Stimulated activated CD4-positive, alpha-beta T cell treated with anti-CD3 and anti-CD28 coated beads, Interleukin-4, amount 100 ng/mL, for 24 hours (primary cell): ENCODE measurements at places on chromosomes 6 and 20.

- no peak for DNase-seq
Measured at GRCh38 chr20:50041246-50041873, 58.6 kb downstream of the SNAI1 start.

GRCh38 chr6:134026597-134026996, 25.8 kb downstream of the SLC2A12 start:
- no peak for DNase-seq

DNA sequence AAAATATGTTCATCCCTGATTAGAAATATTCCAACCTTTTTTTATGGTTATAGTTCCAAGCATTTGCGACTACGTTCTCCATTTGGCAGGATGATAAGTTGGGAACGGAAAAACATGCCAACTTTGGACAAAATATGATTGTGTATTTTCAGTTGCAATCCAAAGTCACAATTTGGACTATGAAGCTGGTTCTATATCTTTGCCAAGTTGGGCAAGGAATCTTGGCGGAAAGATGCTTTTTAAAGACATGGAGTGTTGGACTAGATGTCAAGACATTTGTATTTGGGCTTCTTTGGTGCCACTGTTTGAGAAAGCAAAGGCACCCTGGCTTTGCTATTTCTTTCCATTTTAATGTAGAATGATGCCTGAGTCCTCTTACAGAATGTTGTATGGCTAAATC, 33.3 kb upstream of the JAG1 start:
- no peak for DNase-seq

DNA sequence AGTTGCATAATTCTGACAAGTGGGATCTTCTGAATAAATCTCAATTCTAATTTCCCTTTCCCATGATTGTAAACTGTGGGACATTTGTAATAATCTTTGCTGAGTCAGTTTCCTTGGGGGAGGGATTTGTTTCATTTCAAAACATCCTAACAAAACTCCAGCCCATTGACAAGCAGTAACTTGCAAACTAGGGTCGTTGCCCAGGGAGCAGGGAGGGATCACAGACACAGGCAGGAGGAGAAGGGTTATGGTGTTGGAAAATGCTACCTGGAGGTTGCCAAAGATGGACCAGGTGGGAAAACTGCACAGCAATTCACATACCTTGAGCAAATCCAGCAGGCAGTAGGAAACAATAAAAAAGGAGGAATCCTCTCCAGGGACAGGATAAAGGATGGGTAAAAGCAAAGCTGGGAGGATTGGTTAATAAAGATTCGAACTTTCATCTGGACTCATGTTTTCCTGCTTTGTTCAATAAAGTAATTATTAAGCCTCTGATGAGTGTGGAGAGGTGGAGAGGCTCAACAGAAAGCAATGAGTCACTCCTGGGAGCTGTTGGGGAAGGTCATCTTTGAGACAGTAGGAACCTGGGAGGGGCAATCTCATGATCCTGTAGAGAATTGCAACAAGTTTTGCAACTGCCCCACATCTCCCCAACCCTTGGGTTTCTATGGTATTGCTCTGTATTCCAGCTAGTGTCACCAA, 87.3 kb upstream of the AKIRIN2 start:
- DNase-seq = no peak

DNA sequence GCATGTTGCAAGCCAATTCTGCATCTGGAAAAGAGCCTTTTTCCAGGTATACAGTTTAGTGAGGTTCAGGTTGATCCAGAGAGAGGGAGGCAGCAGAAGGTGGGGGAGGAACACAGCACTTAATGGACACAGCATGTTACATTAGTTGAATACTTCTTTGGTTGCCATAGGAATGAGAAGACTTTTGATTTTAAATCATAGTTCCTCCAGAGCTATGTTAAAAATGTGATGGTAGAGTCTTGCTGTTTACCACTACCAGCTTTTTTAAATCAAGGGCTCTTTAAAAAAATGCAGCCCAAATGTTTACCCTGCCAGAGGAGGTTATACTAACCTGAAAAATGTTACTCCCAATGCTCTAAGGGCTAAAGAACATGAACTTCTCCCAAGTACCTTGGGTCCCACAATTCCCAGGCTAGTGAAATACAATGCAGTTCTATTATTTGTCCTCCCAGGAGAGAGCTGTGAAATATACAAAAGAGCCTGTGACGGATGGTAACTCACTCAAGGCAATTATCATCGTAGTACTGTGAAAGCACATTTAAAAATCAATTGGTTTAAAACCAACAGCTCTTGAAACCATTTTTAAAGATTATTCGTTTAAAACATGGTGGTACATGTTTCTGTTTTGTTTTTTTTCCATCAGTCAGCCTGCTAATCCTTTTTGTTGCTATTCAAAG, 6.9 kb upstream of the PHACTR1 start:
- no peak for DNase-seq

GRCh38 chr6:143611580-143611979, 66.2 kb upstream of the PHACTR2 start:
- peak; percentile 6 for DNase-seq

DNA sequence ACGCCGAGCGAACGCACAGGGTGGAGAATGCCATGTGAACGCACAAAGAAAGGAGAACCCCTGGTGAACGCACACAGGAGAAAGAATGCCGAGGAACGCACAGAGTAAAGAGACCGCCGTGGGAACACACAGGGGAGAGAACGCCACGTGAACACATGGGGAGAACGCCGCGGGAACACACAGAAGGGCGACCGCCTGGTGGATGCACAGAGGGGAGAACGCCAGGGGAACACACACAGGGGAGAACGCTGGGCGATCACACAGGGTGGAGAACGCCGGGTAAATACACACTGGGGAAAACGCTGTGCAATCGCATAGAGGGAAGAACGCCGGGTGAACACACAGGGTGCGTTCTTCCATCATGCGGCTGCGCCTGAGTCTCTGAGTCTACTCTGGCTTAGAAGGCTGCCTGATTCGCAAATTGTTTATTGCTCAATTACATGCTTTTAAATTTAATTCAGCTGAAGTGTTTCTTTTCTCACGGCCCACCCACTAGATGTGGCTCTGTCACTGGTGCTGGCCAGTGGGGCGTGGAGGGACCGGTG, 54.1 kb downstream of the RNASET2 start:
- DNase-seq = no peak

GRCh38 chr6:8195714-8196102, 93.4 kb upstream of the EEF1E1 start:
- DNase-seq = no peak

DNA sequence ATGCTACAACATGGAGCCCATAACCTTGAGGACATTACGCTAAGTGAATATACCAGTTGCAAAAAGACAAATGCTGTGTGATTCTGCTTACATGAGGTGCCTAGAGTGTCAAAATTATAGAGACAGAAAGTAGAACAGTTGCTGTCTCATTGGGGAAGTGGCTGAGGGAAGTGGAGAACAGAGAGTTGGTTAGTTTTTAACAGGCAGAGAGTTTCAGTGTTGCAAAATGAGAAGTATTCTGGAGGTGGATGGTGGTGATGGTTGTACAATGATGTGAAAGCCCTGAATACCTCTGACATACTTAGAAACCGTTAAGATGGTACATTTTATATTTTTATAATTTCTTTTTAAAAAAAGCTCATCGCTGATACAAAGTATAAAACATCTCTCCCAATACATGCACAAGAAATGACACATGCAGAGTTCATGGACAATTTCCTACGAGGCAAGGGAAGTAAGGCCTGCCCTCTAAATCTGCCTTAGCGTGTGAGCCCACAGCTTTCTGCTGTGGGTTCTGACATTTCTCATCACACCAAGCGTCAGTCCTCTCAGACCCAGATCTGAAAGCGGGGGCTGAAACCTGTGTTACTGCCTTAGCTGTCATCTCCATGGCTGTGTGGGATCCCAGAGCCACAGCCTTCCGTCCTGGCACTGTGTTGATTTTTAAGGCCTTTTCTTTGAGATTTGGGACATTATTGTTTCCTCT, 126.0 kb downstream of the RNASET2 start:
- peak; percentile 42 for DNase-seq

DNA sequence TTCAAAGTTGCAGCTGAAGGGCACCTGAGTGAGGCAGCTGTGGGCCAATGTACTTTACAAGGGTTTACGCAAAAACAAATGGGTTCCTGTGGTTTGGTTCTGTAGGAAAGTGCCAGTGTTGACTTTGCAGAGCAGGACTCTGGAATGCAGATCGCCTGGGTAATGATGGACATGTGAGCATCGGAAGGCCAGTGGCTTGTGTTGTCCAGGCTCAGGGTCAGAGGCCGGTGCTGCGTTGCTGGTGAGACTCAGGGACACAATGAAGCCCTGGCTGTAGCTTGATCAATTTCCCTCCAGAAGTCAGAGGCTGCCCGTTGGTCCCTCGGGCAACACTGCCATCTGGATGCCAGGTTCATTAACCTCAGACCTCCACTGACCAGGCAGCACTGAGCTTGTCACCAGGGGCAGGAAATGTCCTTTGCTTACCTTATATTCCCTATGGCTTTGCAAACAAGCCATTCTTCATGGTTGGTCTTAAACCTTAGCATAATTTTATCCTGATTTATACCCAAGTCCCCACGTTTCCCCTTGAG, 753.4 kb downstream of the QKI start:
- no peak for DNase-seq

GRCh38 chr6:135566311-135567068, 69.0 kb upstream of the AHI1 start:
- DNase-seq = no peak

GRCh38 chr6:101443315-101443714, 49.8 kb downstream of the GRIK2 start:
- DNase-seq = no peak

GRCh38 chr6:139395891-139396301, 21.4 kb upstream of the CITED2 start:
- DNase-seq = no peak

GRCh38 chr6:4370066-4370465, 234.7 kb upstream of the ECI2 start:
- no peak for DNase-seq

DNA sequence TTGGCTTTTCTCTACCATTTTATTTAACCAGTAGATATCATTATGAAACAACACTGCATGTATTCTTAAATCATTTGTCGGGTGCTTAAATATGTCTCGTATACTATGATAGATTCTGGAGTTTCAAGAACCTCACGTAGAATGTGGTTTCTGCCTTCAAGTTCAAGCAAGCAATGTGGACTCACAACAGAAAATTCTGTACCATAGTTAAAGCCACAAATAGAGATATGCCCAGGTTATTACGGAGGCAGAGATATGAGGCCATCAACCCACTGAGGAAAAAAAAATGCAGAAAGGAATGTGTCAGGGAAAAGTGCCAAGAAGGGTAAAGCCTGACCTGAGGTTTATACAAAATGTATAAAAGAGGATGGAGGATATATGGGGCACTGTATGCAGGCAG, 109.9 kb downstream of the GFRAL start:
- no peak for DNase-seq

DNA sequence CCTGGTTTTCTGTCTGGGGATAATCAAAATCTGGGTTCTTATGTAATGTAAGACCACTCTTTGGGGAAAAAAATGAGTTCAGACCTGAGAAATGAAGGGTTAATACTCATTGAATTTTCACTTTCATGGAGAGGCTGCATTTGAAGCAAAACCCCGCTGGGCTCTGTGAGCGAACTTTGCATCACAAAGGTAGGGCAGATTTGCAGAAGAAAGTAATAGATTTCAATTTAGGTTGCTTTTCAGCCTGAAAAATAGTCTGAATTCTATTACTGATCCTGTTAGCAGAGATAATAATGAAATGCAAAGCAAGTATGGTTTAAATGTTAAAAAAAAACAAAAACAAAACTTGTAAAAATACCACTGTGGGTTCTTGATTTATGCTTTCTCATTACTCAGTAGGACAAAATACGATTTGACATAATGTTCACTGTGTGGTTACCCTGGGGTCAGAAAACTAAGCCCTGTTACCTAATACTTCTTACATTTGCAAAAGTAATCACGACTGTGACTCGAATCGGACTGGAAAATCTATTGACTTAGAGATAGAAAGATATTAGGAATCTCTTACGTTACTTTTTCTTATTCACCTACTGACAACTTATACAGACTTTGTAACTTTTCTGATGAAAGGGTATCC, 72.2 kb downstream of the UST start:
- DNase-seq = no peak

DNA sequence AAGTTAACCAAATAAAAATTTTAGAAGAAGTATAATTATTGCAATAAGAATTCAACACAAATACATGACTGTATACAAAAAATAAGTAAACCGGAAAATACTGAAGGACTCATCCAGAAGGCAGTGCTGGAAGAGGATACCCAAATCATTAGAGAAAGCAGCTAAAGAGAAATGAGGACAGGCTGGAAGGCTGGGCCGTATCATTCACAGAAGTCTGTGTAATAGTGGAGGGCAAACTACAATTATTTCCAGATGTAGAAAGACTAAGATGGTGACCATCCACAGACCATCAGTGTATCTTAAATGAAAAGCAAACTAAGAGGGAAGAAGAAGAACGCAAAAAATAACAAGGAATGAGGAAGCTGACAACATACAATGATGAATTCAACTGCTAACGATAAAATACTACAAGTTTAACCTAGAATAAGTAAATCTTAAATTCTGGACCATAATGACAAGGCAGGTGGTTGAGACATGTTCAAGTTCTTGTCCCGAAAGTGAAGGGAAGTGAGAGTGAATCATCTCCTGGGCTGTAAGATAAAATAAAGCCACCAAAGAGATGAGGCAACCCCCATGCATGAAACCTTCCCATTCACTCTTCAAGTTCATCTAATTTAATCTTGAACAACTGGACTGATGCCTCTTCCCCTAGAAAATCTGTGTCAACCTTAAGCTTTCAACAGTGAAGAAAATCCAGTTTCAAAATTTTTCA, 71.5 kb downstream of the SLC23A2 start:
- DNase-seq = no peak

DNA sequence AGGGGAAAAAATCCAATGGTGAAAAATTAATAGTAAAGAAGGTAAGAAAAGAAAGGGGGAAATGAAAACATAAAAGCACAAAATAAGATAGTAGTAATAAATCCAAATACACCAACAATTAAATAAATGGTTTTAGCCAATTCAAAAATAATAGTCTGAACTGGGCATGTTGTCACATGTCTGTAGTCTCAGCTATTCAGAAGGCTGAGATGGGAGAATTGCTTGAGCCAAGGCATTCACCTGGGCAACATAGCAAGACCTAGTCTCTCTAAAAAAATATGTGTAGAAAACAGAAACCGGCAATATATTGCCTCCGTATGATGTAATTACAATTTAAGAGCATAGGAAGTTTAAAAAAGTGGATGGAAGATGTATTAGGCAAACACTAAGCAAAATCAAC, 311.3 kb upstream of the FERMT1 start:
- DNase-seq = no peak

GRCh38 chr6:117771403-117771802, 96.1 kb downstream of the NUS1 start:
- DNase-seq = no peak

DNA sequence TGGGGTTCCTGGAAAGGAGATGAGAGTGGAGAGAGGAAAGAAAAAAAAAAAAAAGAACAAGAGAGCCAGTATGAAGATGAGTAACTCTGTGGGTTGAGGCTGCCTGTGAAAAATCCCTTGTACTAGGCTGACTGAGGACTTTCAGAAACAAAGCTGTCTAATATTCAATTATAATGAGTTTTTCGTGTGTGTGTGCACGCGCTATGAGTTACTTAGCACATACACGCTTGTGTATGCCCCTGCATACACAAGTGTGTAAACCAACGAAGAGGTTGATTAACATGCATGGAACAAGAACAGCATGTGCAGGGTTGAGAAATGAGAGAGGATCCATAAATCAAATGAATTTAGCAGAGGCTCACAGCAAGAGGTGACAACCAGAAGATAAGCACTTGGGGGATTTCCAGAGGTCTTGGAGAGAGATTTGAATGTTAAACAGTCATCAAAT, 4.8 kb upstream of the RBPJL start:
- no peak for DNase-seq

- no peak for DNase-seq
Measured at GRCh38 chr6:4366635-4367395, 231.4 kb upstream of the ECI2 start.
